HuH-7 (cell line): ENCODE measurements at places on chromosomes 4 and X.

- no peak for DNase-seq
Observed at GRCh38 chr4:188423039-188423438, 283.8 kb downstream of the TRIML1 start.

GRCh38 chr4:88697588-88698329, at the start of gene NAP1L5:
NAP1L5 (minus strand) TSS chr4:88697829; CDS start chr4:88697754, 75 bp downstream.
- no peak for DNase-seq

DNA sequence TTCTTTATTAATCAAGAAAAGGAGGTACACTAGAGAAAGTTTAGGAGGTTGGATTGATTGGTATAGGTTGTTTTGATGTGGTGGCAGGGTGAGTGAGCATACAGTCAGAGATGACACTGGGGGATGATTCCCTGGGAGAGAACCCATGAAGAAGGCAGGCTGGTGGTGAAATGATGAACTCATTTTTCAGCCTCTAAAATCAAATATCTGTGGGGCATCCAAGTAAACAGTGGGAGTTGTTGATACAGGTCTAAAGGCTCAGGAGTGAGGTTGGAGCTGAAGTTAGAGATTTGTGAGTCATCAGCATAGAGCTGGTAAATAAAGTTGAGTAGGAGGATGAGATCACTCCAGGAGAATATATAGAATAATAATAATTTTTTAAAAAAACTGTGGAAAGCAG, 10.0 kb upstream of the AP1S2 start:
- DNase-seq, result no peak

GRCh38 chr4:56427179-56427578, 8.2 kb downstream of the PPAT start:
- no peak for DNase-seq

GRCh38 chrX:29858714-29859113, 356.6 kb upstream of the MAGEB2 start:
- DNase-seq, result no peak

- no peak for DNase-seq
Observed at GRCh38 chr4:81963015-81963762, 410.6 kb downstream of the HNRNPD start.

- DNase-seq, result no peak
Observed at GRCh38 chr4:140281828-140282552, 91.5 kb upstream of the SCOC start.

GRCh38 chr4:99564921-99565320, 1.1 kb upstream of the TRMT10A start:
- DNase-seq, result no peak

DNA sequence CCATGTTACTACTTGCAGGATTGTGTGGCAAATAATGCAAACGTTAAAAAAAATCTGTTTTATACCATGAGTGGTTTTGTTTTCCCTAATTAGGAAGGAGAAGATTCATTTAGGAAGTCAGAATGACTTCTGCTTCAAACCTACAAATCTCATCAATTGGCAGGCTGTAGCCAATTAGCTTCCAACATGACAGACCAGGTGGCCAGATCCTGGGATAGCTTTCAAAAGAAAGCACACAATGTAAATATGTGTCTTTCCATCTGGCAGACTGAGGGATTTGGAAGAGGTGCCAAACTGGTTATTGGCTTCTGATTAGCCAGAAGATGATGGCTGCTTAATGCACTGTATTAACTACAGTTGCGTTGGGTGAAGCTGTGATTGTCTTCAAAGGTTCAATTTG, 432.8 kb downstream of the ANKRD50 start:
- DNase-seq, result no peak

DNA sequence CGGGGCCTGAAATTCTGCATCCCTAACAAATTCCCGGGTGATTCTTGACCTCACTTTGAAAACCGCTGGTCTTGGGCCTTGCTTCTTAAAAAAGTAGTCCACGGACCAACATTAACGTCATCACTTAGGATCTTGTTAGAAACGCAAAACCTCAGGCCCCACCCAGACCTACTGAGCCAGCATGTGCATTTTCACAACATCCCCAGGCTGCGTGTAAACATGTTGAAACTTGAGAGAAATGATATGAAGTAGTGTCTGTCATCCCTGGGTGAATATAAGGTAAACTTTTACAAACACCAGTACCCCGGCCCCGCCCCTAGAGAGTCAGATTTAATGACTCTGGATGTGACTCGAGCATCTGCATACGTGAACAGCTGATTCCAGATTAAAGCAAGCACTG, 33.7 kb downstream of the SORBS2 start:
- DNase-seq, result no peak

GRCh38 chr4:113901994-113902787, 77.3 kb downstream of the ARSJ start:
- DNase-seq, result peak; percentile 17

DNA sequence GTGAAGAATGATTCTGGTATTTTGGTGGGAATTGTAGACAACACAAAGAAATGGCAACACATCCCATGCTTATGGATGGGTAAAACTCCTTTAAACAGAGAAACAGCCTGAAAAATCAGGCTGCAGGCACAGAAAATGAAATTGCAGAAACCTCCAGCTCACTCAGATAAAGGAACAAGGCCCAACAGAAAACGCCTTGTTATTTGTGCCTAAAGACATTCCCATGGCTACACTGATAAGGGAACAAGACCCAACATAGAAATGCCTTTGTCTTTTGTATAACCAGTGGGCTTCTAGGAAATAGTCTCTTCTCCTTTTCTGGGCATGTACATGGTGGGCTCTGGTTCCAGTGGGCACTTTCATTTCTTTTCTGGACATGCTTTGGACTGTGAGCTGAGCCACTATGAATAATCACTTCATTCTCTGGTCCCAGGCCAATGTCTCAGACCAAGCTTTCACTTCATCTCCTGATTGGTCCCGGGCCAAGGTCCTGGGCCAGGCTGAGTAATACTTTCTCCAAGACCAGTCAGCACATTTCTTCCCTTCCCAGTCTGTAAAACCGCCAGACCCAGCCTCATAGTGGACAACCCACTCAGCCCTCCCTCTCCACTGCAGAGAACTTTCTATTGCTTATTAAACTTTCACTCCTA, 160.5 kb downstream of the TBX22 start:
- DNase-seq, result no peak

DNA sequence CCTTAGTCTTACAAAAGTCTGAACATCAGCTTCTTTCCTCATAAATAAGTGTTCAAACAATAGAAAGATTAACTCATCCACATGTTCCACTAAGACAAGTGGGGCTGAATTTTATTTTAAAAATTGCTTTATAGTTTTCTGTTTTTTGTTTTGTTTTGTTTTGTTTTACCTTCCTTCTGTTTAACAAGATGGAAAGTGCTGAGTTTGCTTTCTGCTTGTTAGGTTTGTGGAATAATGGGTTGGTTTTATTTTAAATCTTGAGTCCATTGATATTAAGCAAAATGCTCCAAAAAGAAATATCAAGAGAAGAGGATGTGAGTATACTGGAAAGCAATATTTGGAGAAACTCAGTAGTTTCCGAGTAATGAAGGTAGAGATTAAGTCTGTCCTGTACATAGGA, 458.7 kb downstream of the FAT4 start:
- no peak for DNase-seq

DNA sequence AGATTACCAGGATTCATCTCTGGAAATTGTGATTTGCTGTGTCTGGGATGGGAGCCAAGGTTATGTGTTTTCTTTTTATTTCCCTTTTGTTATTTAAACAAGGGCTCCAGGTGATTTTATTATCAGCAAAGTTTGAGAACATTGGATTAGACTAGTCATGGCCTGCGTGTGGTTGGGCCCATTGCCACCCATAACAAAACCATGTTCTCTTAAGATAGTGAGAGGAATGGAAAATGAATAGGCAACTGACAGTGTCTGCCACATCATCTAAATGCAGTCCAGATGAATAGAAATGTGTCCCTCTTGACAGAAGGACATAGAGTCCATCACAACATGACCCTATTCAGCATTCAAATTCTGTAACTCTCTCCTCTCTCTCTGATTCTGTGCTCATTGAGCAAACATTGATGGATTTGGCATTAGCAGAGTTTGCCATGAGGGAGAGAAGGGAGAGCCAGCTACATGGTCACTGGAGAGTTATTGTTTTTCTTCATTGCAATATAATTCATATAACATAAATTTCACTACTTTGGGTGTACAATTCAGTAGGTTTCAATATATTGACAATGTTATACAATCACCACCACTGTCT, 11.7 kb downstream of the XK start:
- no peak for DNase-seq

DNA sequence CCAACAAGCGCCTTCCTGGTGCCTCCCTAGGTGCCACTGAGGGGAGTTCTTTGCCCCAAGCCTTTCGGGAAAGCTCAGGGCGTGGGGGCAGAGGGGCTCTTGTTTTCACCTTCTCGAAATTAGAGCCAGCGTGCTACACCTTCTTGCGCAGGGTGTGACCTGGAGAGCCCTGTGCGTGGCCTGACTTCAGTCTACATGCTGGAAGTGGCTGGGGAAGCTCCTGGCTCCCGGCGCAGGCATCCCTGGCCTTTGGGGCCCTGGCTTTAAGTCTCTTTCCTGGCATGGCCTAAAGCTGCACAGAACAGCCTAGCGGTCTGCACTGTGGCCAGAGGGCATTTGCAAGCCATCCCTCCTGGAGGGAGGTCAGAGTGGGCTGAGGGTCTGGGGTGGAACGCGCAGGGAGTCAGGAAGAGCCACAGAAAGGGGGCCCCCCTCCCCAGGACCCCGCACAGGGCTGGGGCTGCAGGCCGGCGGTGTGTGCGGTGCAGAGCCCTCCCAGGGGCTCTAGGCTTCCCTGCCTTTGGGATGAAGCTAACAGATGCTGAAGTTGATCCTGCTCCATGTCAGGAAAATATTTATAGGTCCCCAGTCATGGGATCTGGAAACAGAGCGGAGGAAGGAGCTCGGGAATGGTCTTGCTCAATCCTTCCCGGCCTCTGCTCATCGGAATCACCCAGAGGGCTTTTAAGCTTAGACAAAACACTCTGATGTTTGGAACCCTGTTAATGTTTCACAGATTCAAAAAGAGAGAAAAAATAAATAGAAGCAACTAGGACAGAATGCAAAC, 781 bp upstream of the SPON2 start:
- peak; percentile 91 for DNase-seq

- DNase-seq, result no peak
Observed at GRCh38 chrX:13966071-13966792, 63.5 kb downstream of the GEMIN8 start.
